ENCODE measurements at places on chromosomes 13 and 19.

DNA sequence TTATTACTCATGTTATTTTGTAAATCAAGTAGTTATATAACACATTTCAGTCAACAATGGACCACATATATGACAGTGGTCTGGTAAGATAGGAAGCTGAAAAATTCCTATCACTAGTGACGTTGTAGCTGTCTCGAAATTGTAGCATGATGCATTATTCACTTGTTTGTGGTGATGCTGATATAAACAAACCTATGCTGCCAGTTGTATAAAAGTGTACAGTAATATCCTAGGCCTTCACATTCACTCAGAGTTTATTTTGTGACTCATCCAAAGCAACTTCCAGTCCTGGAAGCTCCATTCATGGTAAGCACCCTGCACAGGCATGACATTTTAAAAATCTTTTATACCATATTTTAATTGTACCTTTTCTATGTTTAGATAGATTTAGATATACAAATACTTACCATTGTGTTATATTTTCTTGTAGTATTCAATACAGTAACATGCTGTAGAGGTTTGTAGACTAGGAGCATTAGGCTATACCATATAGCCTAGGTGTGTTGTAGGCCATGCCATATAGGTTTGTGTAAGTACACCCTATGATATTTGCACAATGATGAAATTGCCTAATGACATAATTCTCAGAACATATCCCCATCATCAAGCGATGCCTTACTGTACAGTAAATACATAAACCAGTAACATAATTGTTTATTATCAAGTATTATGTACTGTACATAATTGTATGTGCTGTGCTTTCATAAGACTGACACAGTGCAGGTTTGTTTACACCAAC lies 49.3 kb downstream of the IFT88 start:
- no peak for DNase-seq

DNA sequence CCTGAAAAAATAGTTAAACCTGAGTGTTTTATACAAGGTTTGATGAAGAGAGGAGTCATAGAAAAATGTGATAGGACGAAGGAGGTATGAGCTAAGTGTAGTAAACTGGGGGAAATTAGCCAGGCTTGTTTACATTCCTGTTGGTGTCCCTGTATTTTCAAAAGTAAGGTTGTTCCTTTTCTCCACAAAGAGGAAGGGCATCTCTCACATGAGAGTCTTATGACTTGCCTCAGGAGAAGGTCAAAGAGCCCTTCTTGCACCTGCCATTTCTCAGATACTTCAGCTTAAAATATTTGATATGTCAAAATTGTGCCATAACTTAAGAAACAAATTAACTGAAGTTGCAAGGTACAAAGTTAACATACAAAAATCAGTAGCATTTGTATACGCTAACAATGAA lies 3.6 kb upstream of the N4BP2L2 start:
- DNase-seq = no peak

DNA sequence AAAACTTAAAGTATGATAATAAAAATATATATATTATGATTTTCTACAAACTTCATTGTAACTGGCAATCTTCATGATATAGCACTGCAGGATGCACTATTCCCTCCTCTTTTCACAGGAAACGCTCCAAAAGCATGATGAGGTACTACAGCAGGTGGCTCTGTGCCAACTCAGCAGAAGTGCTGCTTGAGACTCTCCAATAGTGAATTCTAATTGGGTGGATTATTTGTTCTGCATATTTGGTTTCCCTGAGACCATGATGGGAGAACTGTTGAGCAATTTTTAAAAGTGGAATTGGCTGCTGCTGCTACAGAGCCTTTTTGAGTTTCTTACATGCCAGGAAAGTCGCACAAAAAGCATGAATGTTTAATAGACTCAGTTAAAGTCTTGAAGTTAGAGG lies 1782.4 kb upstream of the PCDH20 start:
- DNase-seq = no peak

DNA sequence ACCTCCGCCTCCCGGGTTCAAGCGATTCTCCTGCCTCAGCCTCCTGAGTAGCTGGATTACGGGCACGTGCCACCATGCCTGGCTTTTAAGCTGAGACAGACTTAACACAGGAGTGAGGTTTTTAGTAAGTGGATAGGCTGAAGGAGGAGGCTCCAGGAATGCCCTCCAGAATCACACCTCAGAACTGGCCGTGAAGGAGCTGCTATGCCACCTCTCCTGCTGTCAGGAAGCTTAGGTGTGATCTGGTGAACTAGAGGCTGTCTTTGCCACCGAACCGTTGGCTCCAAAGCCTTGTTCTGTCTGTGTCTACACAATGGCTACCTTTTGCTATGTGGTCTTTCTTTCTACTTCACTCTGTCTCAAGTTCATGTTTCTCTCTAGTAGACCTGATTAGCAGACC lies 4.2 kb downstream of the PDCD2L start:
- no peak for DNase-seq

DNA sequence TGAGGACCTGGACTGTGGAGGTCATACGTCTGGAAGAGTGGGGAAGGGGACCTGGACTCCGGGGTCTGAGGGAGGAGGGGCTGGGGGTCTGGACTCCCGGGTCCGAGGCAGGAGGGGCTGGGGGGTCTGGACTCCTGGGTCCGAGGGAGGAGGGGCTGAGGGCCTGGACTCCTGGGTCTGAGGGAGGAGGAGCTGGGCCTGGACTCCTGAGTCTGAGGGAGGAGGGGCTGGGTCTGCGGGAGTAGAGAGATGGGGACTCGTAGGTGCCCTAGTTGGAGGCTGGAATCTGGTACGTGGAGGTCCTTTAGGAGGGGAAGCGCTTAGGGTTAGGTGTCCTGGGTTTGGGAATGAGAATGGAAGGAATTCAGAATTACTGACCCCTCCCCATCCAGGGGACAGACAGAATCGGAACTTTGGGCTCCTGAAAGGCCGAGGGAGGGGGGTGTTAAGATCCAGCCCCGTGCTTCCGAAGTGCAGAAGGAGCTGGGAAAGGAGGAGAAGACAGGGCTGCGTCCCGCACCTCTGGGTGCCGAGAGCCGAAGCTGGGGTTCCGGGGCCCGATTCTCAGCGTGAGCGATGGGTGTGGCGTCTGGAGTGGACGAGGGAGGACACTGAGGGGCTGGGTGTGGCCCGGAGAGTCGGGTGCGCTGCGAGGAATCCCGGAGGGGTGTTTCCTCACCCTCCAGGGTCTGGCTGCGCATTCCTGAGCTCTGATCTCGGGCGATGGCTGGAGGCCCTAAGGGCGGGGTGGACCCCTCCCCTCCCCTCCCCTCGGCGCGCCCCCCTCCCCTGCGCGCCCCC lies 608 bp downstream of the MYADM start:
- no peak for DNase-seq

- no peak for DNase-seq
Measured at GRCh38 chr13:58712191-58712590, 1080.6 kb downstream of the PCDH17 start.

DNA sequence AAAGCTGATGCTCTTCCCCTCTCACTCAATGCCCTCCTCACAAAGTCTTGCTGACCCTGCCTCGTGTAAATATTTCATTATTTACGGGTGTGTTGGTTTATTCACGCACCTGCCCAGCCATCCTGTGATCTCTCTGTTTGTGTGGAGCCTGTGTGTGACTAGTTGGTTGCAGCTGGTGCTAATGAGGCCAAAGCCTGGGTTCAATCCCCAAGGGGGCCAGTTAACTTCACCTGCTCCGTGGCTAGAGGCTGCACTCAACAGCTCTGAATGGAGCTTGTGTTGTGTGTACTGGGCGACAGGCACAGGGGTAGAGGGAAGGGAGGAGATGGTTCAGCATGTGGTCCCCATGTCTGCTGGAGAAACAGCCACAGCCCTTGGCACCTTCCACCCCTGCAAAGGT lies 109.5 kb downstream of the DNAJC15 start:
- no peak for DNase-seq

DNA sequence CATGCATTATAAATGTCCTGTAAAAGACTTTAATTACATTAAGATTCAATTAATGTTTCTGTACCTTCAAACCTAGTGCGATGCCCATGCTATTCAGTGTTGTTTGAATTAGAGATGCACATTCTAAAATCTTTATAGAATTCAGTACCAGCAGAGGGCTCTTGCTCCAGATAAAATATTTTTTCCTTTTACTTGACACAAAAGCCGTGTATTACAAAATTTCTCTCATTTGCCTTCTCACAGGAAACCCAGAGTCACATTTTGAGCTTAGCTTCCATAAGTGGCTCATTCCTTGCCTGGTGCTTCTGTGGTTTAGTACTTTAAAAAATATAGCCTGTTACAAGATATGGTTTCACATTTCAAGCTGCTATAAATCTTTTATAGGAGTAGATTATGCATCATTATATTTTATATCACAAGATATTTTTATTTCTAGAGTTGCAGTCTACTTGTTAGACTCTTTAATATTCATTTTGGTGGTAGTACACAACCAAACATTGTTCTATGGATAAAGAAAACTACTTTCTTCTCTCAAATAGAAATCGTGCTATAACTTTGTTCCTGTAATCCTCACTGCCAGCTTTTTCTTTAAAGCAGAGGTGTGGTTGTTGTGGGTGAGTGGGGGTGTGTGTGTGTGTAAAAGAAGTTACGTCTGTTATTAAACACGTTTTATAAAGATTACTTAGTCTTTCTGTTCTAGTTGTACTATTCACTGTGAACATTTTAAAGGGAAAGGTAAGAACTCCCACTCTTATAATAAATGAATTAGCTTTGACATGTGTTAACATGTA lies 101.4 kb downstream of the RNF17 start:
- DNase-seq = no peak

DNA sequence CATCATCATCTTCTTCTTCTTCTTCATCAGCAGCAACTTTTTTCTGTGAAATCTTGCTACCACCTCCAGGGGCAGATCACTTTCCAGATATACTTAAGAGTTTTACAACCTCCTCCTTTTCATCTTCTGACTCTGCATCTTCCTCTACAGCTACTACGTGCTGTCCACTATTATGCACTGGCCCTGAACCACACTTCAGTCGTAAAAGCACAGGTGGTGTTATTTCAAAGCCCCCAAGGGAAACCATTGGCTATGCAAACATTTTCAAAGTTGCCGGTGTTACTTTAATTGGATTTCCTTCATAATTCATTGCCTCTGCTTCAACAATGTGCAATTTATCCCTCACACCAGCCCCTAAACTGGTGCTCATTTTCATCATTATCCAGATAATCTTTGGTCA lies 75.0 kb downstream of the POLR1D start:
- no peak for DNase-seq

DNA sequence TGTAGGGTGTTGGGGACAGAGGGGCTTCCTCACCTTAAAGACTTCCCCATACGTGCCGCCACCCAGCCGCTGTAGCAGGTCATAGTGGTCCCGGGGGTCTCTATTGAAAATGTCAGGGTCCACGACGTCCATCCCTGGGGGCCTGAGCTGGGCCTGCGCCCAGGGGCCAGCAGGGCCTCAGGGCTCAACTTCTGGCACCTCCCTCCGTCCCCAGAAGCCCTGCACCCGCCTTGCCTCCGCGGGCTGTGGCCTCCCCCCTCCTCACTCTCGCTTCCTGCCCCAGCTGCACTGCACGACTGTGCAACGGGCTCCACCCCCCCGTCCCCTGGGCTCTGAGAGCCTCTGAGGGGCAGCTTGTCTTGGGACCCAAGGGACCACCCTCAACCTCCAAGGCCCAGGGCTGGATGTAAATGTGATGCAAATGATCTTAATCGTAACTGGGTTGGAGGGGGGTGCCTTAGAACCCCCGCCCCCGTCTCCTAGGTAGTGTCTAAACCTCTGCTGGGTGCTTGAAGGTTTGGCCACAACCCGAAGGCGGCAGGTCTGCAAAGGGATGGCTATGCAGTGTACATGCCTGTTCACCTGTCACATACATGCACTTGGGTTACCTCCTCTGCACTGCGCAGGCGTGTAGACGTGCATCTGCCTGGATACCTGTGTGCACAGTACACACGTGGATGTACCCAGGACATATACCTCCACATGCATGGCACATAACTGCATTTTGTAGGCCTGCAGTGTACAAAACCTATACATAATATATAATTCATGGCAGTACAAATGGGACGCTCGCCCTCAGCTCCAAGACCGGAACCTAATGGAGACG lies at the start of gene MAP4K1:
Gene MAP4K1, minus strand, starts transcription at position 190 of the 826 bp plus-strand sequence. Its CDS starts 58 bp downstream, at position 132.
- peak; percentile 45 for DNase-seq

- DNase-seq = no peak
Measured at GRCh38 chr13:48492096-48492440, 40.8 kb downstream of the RCBTB2 start.

GRCh38 chr13:44322928-44323327 lies 50.7 kb upstream of the SERP2 start:
- DNase-seq = no peak

DNA sequence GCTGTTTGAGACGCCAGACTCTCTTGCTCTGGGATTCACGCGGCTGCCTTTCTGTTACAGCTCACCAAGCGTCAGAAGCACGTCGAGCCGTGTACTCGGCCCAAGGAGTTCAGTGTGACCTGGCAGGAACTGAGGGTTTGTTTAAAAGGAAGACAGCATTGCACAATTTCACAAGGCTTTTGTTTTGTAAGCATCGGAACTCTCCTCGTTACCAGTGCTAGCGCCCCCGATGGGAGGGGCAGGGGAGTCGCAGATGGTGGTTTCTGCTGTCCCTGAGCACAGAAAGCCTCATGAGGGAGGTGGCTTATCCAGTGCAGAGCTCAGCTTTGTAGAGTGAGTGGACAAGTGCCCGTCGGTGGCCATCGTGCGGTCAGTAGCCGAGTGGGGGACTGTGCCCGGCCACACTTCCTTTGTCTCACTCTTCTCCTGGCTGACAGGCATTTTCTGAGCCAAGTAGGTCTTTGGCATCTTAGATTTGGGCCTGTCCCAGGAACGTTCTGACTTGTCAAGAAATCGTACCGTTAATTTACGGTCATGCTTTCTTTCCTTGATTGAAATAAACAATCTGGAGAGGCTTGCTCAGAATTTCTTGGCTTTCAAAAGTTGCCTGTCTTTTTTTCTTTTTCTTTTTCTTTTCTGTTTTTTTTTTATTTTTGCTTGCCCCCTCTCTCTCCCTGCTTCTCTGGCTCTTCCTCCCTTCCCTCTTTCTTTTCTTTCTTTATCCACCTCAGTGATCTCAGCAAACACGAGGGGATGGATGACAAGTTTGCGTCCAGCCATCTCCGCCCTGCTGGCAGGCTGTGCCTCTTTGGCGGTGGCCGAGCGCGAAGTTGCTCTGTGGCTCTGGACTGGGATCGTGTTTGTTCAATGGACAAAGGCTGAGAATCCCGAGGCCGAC lies 7.7 kb downstream of the KDM4B start:
- no peak for DNase-seq

- DNase-seq = no peak
Measured at GRCh38 chr19:43778651-43779050, 2.1 kb downstream of the KCNN4 start.

Data from activated CD8-positive, alpha-beta memory T cell treated with anti-CD3 and anti-CD28 coated beads for 48 hours (primary cell).